ENCODE measurements at places on chromosomes 2 and 18.

- no peak for DNase-seq
These were observed 1.8 kb downstream of the DCC start for GRCh38 chr18:52341608-52342381.

- DNase-seq = no peak
These were observed 14.7 kb upstream of the RAB1A start for GRCh38 chr2:65144571-65144970.

DNA sequence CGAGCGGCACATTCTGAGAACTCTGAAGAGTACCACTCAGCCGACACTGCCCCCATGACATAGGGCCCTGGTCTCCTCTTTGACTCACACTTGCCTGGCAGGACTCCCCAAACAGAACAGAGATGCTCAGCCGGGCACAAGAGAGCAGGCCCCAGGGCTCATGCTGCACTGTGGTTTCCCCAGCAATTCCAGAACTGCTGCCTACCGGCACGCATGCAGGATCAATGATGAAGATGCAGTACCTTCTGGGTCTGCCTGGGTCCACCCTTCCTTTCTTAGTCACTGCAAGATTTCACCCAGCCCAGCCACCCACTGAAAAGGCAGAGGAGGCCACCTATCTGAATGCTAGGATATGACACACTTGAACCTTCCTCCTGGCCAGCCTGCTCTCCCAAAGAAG is 49.4 kb downstream of the BCL11A start:
- DNase-seq = no peak

GRCh38 chr2:111982822-111983221 is 72.2 kb upstream of the TMEM87B start:
- DNase-seq = no peak

DNA sequence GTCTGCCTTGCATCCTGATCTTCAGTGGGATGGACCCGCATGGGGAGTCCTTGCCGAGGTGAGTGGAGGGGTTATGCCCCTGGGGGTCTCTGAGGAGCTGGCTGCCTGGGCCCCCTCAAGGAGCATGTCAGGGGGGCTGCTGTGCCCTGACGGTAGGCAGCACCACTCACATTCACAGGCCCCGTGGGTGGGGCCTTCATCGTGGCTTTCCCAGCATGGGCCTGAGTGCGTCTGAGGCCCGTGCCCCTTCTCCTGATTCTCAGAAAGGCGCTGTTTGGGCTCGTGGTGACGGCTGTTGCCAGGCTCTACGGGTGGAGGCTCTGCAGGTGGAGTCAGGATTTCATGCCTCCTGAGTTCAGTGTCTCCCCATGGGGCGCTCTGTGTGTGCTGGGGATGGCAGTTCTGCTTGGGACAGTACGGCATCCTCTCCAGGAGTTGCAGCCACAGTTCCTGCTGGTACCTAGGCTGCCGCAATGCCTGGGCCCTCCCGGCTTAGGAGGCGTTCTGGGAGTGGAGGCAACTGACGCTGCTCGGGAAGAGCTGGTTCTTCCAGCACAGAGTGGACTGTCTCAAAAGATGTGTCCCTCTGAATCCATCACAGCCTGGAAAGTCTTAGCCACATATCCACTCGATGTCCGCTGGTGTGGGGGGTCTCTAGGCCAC is 57.3 kb downstream of the NTSR2 start:
- no peak for DNase-seq

Data from activated CD8-positive, alpha-beta memory T cell treated with anti-CD3 and anti-CD28 coated beads, Interleukin-2, amount 50 U/mL, for 4 hours (primary cell).